ENCODE measurements at places on chromosomes 6 and 20.

DNA sequence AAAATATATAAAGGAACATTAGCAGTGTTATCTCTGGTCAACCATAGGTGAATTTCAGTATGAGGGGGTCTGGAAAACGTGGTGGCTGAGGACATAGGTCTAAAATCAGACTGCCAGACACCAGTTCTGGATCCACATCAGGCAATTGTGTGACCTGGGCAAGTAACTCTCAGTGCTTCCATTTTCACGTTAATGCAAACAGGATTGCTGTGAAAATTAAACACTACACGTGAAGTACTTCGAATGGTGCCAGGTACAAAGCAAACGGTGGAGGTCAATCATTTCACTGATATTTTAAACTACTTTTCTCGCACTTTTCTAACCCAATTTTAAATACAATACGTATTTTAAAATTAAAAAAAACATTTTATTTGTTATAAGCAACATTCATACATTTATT is 315.7 kb downstream of the TRDN start:
- DNase-seq: no peak

- no peak for DNase-seq
Observed at GRCh38 chr20:16262594-16262993, 310.7 kb downstream of the KIF16B start.

DNA sequence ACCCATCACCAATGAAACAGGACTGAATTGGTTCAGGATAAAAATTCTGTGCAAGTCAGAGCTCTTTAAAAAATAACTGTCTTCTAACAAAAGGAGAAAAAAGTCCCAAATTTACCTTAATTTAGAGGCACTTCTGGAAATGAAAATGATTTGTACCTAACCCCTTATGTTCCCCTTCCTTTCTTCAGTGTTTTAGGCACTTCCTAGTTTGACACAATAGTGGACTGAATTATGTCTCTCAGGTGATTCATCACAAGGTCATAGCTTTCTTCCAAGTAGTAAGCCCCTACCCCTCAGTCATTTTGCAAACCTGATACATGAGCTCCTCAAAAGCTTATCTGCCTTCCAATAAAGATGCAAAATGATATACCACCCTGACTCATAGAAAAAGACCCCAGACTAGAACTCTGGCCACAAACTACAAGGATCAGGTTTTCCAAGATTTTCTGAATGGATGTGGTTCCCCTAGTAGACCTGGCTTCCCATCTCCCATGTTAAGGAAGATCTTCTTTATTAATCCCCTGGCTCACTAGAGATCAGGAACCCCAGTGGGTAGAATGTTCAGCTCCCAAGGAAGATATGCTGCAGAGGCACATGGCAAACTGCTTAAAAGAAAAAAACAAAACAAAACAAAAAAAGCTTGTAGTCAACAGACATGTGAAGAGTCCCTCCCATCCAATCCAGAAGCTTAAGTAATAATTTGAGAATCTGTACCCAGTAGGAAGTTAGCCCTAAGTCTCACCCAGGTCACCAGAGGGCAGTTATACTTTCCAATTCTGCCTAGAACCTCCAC is 3.6 kb downstream of the PPP1R10 start:
- DNase-seq: no peak

GRCh38 chr6:7737867-7738266 is 12.0 kb downstream of the BMP6 start:
- no peak for DNase-seq

GRCh38 chr6:34158876-34159275 is 13.0 kb upstream of the GRM4 start:
- no peak for DNase-seq

DNA sequence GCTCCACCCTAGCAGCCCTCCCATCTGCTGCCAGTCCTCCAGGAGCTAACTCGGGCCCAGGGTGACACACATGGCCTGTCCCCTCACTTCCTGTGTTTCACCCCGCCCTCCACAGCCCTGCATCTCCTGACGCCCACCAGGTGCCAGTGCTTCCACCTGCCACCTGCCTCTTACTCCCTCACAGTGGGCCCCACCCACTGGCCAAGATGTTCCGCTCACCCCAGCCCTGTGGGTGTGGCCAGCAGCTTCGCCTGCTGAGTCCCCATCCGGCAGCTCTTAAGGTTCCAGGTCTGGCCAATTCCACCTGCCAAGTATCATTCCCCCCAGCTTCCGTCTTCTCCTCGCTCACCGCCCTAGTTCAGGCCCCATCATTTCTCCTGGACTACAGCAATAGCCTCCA is 184.1 kb downstream of the MBOAT1 start:
- DNase-seq: no peak

- no peak for DNase-seq
Observed at GRCh38 chr20:52313341-52313963, 121.9 kb upstream of the ZFP64 start.

DNA sequence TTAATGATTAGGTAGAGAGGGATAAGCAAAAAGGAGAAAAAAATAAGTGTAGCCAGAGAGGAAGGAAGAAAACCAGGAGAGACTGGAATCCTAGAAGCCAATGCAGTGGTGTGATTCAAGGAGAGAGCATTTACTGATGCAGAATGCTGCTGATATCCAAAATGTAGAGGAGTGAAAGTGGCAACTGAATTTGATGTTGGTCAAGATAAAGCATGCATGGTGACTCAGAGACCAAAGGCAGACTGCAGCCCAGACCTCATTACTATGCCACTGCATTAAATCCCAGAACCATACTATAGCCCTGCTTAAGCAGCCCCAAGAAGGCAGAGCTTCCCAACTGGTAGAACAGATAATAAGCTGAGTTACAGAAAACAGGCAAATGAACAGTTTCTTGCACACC is 15.8 kb downstream of the KLHL32 start:
- no peak for DNase-seq

All from activated CD4-positive, alpha-beta T cell treated with anti-CD3 and anti-CD28 coated beads, Interleukin-2, amount 50 U/mL, for 4 hours (primary cell).